ENCODE measurements at places on chromosomes 5 and 9. TPM values are rescaled to one million over a fixed set of nuclear protein-coding genes. Genes with fewer than 3 reads are reported as not detected.

- no peak overlapping the region for H3K4me3 ChIP-seq
- peak overlapping the region; percentile 57 for H3K27ac ChIP-seq
- no peaks in the 10 kb centered on the region for H3K36me3 ChIP-seq
- H3K4me1 ChIP-seq, result peaks cover 40% of the 10 kb centered on the region
- H3K27me3 ChIP-seq, result no peaks in the 10 kb centered on the region
- DNase-seq, result no peak
These were observed 29.9 kb downstream of the RUSC2 start for GRCh38 chr9:35519692-35520363.

DNA sequence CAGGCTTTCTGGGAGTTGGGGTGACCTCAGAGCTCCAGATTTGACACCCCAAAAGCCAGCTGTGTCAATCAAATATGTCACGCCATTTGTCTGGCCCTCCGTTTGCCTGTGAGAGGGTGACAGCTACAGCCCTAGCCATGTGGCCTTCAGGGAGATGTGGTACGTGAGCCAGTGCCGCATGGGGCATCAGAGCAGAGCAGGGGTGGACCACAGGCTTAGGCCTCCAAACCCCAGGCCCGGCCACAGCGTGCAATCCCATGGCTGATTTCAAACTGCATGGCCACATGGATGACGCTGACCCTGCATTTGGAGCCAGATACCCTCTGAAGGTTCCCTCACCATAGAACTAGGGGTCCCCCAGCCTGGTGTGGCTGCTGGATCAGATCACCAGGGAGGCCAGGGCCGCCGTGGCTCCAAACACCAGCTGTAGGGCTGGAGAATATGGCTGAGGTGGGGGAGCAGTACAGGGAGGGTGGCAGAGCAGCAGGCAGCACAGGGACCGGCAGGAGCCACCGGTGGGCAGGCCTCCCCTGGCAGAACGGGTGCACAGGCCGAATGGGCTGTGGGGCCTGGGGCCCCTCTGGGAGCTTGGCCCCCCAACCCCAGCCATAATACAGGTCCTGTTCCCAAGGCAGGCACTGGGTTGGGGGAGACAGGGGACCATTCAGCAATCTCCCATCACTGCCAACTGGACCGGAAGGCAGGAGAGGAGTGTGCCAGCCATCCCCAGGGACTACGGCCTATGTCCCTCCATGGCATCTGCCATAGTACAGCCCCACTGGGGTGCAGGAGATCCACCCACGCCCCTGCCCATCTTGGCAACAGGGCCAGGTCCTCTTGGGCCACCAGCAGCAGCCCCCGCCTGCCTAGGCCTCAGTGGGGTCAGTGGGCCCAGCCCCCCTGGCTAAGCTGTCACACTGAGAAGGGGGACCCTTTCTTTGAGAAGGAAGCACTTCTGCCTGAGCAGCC lies 1.5 kb downstream of the SAPCD2 start:
- H3K36me3 ChIP-seq, result no peaks in the 10 kb centered on the region
- H3K4me3 ChIP-seq, result no peak overlapping the region
- H3K4me1 ChIP-seq, result peaks cover 18% of the 10 kb centered on the region
- peak; percentile 46 for DNase-seq
- H3K27me3 ChIP-seq, result no peaks in the 10 kb centered on the region

DNA sequence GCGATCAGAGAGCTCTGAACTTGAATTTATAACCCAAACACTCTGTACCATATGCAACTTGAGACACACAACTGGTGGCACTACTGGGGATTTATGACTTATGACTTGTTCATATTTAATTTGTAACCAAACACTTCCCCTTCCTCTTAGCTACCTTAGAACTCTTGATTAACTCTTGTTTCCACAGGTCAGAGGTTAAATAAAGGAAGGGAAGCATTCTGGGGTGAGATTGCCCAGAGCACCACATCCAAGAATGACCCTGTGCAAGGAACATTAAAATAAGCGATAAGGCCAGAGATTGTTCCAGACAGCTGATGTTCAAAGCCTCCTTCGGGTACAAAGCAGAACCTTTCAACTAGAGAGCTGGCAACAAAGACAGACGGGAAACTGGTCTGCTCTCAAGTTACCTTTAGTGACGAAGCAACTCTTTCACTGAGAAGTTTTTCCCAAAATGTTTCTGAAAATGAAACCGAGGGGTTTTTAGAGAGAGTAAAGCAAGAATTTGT lies 242.6 kb downstream of the DENND1A start:
- no peaks in the 10 kb centered on the region for H3K4me1 ChIP-seq
- no peak for DNase-seq
- no peak overlapping the region for H3K27ac ChIP-seq
- no peaks in the 10 kb centered on the region for H3K36me3 ChIP-seq
- H3K4me3 ChIP-seq, result no peak overlapping the region

- H3K36me3 ChIP-seq, result no peaks in the 10 kb centered on the region
- no peak overlapping the region for H3K27ac ChIP-seq
- H3K27me3 ChIP-seq, result no peaks in the 10 kb centered on the region
- DNase-seq, result no peak
These were observed 174.6 kb upstream of the GRAMD2B start for GRCh38 chr5:126248611-126249010.

The SPINK14 gene
- not detected for total RNA-seq

All from upper lobe of left lung (tissue), 6 donors.